Activated CD4-positive, CD25-positive, alpha-beta regulatory T cell treated with anti-CD3 and anti-CD28 coated beads, Interleukin-2, amount 50 U/mL, for 16 hours (primary cell): ENCODE measurements at places on chromosomes 7 and 10.

- no peak for DNase-seq
These were observed 1012.5 kb downstream of the DNAJB9 start for GRCh38 chr7:109582211-109582610.

GRCh38 chr7:19030281-19030680, 87.2 kb downstream of the TWIST1 start:
- no peak for DNase-seq

DNA sequence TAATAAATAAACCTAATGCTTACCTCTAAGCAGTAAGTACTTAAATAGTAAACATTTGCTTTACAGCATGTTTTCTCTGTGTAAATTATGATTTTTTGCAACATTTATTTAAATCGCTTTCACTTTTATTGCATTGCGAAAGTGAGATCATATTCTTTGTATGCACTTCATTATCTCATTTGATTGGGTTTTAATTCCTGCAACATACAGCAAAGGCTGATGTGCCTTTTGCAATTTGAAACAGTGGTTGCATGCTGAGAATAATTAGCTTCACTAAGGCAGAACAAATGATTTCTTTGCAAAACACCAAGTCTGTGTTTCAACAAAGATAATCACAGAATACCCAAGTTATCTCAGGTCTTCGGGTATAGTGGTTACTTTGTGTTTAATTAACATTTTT, 16.3 kb upstream of the THSD7A start:
- DNase-seq, result no peak

DNA sequence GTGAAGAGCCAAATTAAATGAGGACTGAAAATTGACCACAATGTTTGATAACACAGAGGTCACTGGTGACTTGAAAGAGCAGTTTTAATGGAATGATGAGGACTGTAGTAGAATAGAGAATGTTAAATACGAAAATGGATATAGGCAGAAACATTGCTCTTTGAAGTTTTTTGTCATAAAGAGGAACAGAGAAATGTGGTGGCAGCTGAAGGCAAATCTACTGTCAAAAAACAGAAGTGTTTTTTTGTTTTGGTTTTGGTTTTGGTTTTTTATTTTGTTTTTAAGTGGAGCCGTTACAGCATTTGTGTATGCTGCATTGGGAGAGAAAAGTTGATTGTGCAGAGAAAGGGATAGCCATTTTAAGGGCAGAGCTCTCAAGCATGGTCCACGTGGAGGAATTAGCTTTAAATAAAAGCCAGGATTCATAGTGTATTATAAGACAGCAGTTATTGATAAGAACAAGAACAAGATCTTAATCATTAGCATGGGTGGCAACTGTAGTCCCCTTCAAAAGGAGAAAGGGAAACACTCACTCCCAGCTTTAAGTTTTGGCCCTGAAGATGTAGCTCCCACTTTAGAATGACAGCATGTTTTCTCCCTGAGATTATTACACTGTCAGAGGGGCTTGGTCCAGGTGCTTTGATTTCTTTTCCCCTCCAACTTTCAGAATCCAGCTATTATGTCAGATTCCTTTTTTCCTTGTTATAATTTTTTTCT, 156.7 kb upstream of the BET1 start:
- no peak for DNase-seq

GRCh38 chr7:156731651-156732050, 91.1 kb downstream of the RNF32 start:
- DNase-seq, result no peak

GRCh38 chr7:50153148-50153547, 60.1 kb upstream of the ZPBP start:
- DNase-seq, result no peak

DNA sequence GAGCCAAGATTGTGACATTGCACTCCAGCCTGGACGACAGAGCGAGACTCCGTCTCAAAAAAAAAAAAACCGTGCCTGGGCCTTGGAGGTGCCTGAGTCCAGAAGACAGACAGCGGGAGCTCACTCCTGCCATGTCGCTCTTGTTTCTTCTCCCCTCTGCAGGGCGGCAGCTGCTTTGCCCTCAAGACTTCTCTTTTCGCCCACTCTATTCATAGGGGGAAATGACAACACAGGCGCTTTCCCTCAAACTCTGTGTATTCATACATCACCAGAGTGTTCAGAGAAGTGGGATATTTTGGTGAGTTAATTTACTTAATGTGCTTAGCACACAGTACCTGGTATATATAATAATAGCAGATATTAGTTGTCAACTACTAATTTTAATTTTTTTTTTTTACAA, 44.5 kb downstream of the FOXK1 start:
- no peak for DNase-seq

DNA sequence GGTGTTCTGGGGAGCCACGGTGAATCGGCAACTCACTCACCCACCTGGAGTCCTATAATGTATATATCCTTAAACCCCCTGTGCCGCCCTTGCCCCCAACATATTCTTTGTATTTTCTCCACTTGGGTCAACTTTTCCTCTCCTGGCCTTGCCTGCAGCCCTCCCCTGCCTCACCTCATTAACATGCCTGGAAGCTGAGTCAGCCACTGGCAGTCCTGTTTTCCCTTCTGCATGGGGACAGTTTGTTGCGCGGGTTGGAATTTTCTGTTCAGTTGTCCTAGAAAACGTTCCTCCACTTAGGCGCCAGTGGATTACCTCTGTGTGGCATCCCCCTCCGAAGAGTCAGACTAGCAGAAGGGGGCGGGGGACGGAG, 97.4 kb downstream of the C10orf105 start:
- DNase-seq, result no peak

- peak; percentile 2 for DNase-seq
These were observed at the start of gene ARHGAP21 for GRCh38 chr10:24723788-24724380. Gene ARHGAP21, minus strand, starts transcription at chr10:24723887. Its CDS starts 1,988 bp downstream, at chr10:24721899.

DNA sequence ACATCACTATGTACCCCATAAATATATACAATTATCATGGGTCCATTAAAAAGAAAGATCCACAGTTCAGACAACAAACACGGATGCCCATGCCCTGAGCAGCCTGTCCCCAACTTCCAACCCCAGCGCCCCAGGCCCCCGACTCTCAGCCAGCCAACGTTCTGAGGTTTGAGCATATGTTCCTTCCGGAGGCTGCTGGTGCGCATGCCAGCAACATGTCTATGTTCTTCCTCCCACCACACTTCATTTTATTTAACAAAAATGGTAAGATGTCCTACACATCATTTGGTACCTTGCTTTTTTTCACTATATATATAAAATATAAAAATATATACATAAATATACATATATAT, 250.9 kb downstream of the MAD1L1 start:
- DNase-seq, result no peak

DNA sequence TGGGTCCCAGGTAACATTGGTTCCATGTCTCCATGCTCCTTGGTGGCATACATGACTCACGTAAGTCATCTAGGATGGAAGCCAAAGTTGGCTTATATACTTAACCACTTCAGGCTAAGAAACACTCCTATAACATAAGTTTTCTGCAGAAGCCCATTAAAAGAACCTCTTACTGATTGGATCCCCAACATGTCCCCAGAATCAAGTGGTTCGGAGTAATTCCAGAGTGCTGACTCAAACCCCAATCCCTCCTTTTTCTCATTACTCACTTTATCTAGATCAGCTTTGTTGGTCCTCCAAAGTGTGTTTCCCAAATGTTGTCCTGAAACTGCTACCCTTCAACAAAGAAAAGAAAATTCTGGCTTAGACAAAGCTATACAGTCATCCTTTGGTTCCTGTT, 10.1 kb upstream of the ATOH7 start:
- no peak for DNase-seq

DNA sequence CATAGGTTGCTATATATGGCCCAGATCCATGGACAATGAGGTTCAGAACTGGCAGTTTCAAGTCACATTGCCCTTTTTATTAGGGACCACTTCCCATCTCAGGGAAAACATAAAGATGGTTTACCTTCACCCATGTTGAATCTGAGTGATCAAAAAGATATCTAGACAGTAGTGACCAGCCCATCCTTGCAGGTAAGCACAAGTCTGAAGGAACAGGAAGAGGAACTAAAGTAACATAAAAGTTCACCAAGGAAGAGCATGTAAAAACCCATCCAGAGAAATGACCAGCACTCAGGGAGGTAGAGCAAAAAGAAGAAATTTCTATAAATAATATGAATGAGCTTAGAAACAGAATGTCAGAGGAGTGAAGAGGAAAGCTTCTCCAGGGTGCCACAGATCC, 382.5 kb downstream of the PARD3 start:
- DNase-seq, result no peak

- DNase-seq, result no peak
These were observed 111.7 kb upstream of the MBL2 start for GRCh38 chr10:52883996-52884871.

DNA sequence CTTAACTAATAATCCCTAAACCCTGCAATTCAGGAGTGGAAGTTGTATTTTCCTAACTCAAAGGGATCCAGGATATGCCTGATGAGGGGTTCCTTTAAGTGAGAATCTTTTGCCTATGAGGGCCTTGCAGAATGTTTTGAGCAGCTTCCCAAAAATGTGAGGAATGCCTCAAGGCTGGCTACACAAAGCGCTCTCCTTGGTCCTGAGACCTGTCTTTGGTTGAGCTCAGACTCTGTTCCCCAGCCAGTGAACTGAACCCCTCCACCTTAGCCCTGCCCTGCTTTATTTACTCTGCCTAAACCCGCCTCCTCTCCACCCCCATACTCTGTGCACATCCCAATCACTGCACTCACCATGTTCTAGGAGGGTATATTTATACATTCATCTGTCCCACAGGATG, 108.6 kb downstream of the NRCAM start:
- no peak for DNase-seq

DNA sequence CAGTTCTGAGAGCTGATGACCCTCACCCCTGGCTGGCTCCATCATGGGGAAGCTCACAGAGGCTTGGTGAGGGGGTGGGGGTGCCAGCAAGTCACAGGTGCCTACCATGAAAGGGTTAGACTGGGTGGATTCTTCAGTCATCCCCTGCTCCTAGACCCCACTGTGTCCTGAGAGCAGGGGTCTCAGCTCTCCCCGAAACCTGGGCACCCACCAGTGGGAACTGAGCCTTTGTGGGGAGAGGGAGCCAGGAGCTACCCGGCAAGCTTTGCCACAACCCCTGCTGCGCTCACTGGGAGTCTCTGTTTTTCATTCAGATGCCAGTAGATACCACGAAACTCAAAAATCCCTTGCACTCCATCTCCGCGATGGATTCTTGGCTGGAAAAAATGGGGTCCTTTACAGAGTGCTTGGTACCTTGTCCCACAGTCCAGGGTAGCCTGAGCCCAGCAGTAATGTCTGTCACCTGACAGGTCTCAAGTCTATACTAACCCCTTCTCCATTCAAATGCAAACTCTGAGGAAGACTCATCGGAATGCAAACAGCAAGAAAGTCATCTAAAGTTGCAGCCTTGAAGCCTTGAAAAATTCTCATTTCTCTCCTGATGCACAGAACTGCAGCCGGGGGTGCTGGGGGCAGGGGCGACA, 48.9 kb upstream of the ENO4 start:
- no peak for DNase-seq

- DNase-seq, result no peak
These were observed 3.3 kb downstream of the CUX1 start for GRCh38 chr7:101820703-101821102.

DNA sequence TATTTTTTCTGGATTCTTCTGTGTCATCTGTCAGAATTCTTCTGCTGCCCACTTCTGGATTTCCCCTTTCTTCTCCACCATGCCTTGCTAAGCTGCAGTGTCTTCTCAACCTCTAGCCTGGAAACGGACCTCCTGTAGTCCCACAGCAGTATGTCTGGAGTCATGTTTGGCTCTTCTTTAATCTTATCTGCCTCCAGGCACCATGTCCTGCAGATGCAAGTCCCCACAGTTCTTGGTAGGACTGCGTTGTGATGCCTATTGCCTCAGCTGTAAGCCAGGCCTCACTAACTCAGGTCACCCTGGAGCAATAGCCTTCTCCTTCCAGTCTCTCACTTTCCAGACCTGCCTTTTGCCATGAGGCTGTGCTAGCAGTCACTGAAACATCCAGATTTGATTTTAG, 268.3 kb downstream of the POM121L12 start:
- DNase-seq, result no peak

- no peak for DNase-seq
These were observed 46.9 kb downstream of the ATE1 start for GRCh38 chr10:121880895-121881294.
